Stimulated activated CD4-positive, alpha-beta T cell treated with anti-CD3 and anti-CD28 coated beads, Interleukin-12 subunit alpha, Interleukin-12 subunit beta, amount 100 ng/mL, for 48 hours (primary cell): ENCODE measurements at places on chromosomes 12 and 14.

- no peak for DNase-seq
Measured at GRCh38 chr14:99660006-99660566, 15.2 kb downstream of the HHIPL1 start.

- DNase-seq: no peak
Measured at GRCh38 chr12:66403746-66404145, 101.5 kb downstream of the HELB start.

DNA sequence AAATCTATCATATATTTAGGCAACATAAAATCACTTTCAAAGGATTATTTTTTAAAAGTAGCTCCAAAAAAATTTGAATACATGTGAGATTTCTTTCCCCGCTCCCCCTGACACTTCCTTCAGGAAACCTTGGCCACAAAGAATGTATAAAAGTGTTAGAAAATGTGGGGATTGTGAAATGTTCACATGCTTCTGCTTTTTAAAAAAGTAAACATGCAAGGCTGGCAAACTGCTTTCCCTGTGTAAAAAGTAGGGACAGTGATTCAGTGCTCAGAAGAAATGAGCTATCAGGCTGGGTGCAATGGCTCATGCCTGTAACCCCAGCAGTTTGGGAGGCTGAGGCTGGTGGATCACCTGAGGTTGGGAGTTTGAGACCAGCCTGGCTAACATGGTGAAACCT lies 26.6 kb downstream of the MBIP start:
- DNase-seq: no peak

DNA sequence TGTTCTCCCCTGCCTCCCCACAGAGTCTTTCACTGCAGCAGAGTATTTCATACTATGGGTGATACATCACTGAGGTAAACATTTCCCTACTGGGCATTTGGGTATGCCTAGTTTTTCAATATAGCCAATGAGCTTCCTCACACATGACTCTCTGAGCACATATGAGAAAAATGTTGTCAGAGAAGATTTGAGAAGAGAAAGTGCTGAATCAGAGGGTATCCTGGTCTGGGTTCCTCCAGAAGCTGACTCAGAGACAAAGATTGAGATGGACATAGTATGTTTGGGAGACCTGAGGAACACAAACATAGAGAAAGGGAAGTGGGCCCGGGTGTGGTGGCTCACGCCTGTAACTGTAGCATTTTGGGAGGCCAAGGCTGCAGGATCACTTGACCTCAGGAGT lies 12.6 kb downstream of the SLC8B1 start:
- no peak for DNase-seq

- DNase-seq: no peak
Measured at GRCh38 chr12:6666211-6666610, 3.3 kb upstream of the ING4 start.

- DNase-seq: no peak
Measured at GRCh38 chr14:89600950-89601826, 184.2 kb upstream of the FOXN3 start.

DNA sequence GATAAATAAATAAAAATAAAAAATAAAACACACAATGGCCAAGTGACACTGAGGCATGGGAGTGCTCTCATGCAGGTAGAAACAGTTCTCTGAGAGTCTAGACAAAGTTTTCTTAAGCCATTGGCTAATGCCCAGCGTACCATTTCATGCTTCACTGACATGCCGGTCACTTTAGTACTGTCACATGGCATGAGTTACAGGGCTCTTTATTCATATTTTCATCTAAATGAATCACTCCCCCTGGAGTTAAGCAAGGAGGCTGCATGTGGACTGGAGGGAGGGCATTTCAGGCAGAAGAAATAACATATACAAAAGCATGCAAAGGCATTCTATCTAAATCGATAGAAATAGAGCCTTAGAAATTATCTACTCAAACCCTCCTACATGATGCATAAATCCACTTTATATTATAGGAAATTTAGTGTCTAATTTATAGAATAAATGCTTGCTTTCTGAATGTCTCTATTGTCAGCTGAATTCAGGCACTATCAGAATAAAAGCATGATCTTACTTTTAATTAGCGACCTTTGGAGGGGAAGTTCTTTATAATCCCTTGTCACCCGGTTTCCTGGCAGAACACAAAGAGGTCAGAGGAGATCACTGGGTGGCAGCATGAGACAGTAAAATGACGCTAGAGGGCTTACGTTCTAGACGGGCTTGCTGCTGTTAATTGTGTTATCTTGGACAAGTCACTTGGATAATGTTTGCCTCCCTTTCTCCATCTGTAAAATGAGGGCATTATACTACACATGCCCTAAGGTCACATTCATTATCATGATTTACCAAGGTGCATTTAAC lies 17.5 kb downstream of the DYRK4 start:
- DNase-seq: no peak

GRCh38 chr12:91040096-91040755 lies 17.6 kb downstream of the KERA start:
- DNase-seq: no peak

DNA sequence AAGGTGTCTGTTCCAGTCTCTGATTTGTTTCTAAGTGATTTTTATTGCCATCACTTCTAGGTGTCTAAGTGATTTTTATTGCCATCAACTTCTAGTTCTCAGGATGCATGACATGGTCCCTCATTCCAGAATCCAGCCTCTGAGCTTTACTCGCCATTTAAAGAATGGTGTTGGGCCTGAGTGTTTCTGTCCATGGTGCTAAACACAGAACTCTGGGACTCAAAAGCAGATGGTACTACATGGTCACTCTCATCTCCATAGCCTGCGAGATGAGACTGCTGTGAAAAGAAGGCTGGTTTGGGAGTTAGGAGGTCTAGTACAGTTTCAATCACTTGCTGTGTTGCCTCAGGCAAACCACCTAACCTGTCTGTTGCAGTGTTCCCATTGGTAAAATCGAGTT lies 276.6 kb downstream of the NRXN3 start:
- DNase-seq: no peak

- no peak for DNase-seq
Measured at GRCh38 chr12:12979731-12980259, 20.3 kb downstream of the HEBP1 start.

GRCh38 chr14:60309867-60310552 lies 61.0 kb downstream of the PPM1A start:
- no peak for DNase-seq

DNA sequence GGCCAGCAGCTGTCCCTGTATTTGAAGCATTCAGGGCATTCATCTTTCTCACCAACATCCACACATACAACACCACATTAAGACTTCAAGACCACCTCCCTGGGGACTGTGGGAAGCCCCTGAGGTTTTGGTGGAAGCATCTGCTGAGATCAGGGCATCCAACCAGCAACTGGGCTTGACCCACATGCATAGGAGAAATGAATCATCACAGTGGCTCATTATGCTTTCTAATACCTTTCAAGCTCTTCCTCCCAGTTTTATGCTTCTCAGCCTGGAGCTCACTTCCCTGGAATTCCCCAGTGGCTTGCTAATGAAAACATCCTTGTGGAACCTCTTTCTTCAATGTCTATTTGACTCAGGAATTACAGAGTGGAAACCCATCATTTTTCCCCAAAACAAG lies 21.4 kb upstream of the CMKLR1 start:
- no peak for DNase-seq

GRCh38 chr14:23339506-23340268 lies 13.0 kb downstream of the SLC22A17 start:
- DNase-seq: no peak

DNA sequence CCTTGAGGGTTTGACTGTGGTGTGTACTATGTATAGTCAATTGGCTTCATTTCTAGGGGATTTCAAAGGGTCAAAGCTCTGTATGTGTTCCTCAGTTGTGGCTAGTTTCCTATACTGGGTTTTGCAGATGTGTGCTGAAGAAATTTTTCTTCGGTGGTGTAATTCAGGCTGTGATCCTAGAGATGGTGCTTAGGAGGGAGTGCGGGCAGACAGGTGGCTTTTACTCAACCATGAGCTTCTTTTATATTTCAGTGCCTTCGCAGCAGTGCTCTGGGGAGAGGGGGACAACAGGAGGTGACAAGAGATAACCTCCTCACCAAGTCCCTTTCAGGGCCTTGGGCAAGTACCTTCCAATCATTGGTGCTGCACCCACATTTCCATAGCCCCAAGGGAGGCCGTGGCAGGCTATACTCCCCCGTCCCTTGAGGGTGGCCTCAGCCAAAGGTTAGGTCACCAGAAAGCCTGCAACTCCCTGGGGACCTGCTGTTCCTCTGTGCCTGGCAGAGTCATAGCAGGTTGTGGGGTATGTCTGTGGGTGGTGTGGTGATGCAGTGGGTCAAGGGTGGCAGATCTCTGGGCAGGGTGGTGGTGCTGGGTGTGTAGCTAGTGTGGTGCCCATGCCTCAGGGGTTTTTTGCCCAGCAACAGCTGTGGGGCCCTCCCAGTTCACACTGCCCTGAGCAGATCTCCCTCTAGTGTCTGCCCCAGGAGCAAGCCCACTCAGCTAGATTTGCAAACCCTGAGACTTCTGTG lies 37.0 kb upstream of the TMX1 start:
- no peak for DNase-seq

- DNase-seq: no peak
Measured at GRCh38 chr12:104664351-104664750, 207.6 kb downstream of the CHST11 start.

GRCh38 chr14:101117543-101117942 lies 214.0 kb upstream of the RTL1 start:
- DNase-seq: no peak

DNA sequence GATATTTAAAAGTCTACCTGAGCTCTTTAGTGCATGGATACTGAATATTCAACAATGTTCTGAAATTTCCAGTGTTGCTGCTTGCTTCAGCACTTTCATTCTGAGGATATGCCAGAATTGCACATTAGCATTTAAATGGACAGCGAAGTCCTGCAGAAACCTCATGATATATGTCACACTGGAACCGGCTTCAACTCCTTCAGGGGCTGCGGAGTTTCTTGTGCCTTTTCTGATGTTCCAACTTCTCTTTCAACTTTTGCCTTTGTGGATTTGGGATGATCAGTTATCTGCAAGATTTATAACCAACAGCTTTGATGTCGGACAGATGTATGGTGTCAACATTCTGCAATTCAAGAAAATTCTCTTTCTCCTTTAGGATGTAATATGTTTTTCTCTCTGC lies 142.5 kb upstream of the LMNTD1 start:
- no peak for DNase-seq

DNA sequence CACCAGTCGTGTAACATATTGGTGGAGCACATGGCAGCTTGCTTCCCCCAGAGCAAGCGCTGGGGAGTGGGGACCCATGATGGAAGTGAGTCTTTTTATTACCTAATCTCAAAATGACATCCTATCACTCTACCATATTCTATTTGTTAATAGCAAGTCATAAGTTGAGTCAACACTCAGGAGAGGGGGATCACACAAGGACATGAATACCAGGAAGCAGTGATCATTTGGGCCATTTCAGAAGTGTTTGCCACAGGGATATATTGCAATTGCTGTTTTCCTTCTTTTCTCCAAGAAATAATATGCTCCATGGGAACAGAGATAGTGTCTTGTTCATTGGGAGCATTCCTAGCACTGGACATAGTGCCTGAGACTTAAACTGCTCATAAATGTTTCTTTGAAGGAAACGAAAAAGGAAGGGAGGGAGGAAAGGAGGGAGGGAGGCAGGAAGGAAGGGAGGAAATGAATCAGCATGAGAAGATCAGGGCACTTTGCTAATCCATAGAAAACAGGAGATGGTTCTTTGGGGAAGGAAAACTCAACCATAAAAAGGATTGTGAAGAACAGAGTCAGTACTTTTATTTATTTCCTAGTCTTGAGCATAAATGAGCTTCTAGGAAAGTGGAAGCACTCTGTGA lies 39.2 kb upstream of the EEA1 start:
- DNase-seq: no peak

DNA sequence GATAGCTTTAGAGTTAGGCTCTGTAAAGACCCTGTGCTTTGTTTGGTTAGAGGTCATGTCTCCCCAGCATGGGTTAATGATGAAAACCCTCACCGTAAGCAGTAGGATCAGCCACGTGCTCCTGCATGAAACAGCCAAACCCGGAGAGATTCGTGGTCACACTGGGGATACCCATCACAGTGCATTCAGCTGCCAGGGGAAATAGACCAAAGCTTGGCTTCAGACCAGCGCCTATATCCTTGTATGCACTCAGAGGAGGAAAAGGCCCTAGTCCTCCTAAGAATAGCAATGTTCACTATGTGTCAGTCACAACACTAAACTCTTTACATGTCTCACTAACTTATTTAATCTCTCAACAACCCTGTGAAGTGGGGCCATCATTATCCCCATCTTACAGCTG lies 16.3 kb downstream of the SPX start:
- no peak for DNase-seq

DNA sequence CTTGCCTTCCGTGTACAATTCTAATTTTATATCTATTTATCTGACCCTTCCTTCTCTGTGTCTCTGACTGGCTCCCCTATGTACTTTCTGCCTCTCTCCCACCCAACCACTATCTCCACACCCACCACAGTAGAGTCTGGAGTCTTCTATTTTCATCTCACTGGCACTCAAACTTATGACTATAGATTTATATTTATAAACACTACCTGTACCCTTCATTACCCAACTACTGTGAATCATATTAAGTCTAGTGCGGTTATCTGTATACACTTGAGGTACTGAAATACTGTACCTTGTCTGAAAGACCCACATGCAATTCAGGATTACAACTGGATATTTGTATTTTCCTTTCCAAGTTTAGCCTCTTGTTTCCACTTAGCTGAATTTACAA lies 36.1 kb downstream of the ATP2B1 start:
- DNase-seq: no peak

DNA sequence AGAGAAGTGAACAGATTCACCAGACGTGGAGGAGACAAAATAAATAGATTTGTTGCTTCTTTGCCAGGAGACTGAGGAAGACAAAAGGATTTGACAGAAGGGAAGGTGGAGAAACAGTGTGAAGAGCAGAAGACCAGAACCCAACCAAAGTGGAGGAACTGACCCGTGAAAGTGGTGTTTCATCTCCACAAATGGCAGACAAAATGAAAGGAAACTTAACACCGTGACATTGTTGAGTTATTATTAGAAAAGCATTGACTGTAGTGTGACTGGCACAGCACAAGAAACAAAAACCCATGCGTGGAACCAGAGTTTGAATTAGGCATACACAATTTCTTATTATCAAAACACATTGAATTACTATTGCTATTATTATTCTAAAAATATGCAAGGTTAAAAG lies 518.1 kb downstream of the TMEM121 start:
- no peak for DNase-seq

- DNase-seq: no peak
Measured at GRCh38 chr12:95642583-95642982, 91.3 kb upstream of the USP44 start.

DNA sequence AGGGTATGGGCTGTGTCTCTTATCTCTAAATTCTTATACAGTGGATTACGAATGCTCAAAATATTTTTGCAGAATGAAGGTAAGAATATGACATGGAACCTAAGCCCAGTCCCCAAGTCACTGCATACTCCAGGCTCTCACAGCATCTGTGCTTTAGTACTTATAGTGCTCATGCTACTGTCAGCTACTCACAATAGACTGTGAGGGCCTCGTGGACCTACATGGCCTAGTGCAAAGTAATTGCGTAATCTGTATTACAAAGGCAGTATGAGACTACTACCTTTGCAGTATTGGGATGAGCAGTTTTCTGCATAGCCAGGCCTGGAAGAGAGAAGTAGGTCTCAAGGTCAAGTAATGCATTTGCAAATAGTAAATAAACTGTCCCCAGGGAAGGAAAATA lies 27.9 kb downstream of the VWF start:
- DNase-seq: no peak
